ENCODE measurements at places on chromosomes 1 and 21.

GRCh38 chr1:22936681-22937080 is 36.0 kb downstream of the LACTBL1 start:
- no peak for DNase-seq

DNA sequence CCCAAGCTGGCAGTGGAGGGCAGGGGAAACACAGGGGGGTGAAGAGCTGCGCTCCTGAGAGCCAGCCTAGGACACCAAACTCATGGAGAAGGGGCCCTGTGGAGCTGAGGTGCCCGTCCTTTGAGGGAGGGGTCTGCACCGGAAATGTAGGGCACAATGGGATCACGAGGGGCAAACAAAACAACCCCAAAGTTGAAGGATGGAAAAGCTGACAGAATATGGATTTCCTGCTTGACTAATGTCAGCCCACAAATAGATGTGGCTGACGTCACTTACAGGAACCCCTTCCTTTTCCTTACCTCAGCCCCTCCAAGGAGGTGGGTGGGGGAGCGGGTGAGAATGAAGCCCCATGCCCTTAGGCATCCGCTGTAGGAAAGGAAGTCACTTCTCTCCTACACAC is 110.9 kb downstream of the KCNN3 start:
- DNase-seq: peak; percentile 50

GRCh38 chr1:234316937-234317336 is 56.3 kb upstream of the COA6 start:
- DNase-seq: no peak

DNA sequence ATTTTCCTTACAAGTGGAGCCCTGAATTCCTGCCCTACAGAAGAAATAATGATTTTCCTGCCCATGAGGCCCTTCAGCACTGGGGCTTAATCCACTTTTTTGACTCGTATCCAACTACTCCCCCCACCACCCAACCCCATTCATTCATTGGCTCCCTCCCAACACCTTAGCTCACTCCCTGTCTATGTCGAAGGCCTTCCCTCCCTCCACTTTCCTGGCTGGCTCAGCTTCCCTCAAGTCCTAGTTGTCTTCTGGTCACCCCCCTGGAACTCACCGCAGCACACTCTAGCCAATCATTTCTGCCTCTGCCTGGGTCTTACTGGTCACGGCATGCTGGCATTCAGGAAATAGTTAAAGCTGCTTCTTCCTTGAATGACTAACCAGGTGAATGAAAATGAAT is 118.9 kb downstream of the PGBD5 start:
- DNase-seq: no peak

- DNase-seq: no peak
Observed at GRCh38 chr1:233993651-233994050, 89.2 kb downstream of the SLC35F3 start.

- no peak for DNase-seq
Observed at GRCh38 chr1:61241411-61241838, 159.1 kb downstream of the NFIA start.

- DNase-seq: no peak
Observed at GRCh38 chr1:18866314-18866713, 6.9 kb upstream of the TAS1R2 start.

- DNase-seq: no peak
Observed at GRCh38 chr1:53543130-53543777, 84.1 kb downstream of the DMRTB1 start.

- DNase-seq: no peak
Observed at GRCh38 chr1:241637046-241637590, 3.1 kb downstream of the CHML start.

- no peak for DNase-seq
Observed at GRCh38 chr1:6049419-6049818, 3.7 kb downstream of the KCNAB2 start.

GRCh38 chr1:1282998-1283397 is 2.8 kb downstream of the SCNN1D start:
- DNase-seq: no peak

Measured in stimulated activated CD4-positive, alpha-beta T cell treated with anti-CD3 and anti-CD28 coated beads, Interleukin-4, amount 100 ng/mL, for 48 hours (primary cell).